ENCODE measurements at places on chromosomes 4 and X. TPM values are rescaled to one million over a fixed set of nuclear protein-coding genes. Genes with fewer than 3 reads are reported as not detected.

DNA sequence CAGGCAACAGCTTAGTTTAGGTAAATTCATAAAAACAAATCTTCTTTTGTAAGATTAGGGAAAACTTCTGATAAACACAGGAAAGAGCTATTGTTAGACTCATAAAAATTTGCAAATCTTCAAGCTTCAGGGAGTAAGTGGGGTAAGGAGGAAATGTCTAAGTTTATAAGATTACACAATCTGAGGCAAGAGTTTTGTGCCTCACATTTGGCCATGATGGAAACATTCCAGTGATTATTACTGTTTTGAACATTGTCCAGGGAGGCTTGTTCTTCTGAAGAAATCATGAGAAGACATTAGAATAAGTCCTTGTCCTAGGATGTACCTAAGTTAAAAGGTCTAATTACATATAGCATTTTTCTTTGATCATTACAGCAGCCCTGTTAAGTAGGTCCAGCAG is 72.8 kb downstream of the MAOB start:
- no peak for DNase-seq

DNA sequence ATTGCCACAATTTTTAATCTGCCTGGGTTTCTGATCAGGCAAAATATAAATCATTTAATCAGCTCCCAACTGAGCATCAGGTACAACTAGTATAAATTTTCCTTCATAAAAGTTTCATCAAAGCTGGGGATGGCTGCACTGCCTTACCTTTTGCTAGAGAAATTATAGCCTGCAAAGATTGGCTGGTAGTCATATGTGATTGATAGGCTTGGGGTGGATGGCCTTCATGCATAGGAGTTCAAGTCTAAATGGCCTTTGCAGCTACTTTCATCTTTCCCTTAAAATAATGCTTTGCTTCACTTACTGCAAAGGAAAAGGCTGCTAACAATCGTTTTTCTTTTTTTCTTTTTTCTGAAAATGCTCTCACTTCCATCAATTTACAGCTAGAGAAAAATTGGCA is 739.7 kb downstream of the CENPC start:
- no peak for DNase-seq

- DNase-seq: no peak
Observed at GRCh38 chr4:132540268-132540667, 608.8 kb upstream of the PCDH10 start.

The MGAT4D gene
- not detected for total RNA-seq

The CC2D2A gene
- 9.0 TPM for total RNA-seq

DNA sequence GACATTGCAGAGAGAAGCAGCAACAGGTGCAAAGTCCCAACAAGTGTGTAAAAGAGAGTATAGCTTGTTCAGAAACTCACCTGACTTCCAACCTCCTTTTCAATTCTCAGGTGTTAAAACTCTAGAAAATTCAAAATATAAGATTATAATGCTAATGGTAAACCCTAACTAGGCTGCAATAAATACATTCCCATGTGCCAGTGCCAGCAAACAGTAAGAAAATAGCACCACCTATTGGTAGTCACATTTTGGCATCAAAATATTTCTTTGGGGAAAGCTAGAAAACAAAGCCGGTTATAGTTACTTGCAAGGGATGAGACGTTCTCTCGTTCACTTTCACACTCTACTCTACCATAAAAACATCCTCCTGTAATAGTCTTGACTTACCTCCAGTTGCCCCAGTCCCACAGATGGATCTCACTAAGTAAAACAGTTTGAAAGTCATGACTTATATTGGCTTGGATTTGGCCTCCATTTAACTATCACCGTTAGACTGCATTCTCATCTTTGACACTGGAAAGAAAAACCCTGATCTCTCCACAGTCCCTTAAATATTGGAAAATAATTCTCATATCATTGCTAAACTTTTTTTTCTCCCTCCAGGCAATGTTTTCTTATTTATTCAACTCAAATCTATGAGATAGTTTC is 9.6 kb downstream of the BMP3 start:
- no peak for DNase-seq

GRCh38 chr4:16836324-16836723 is 62.1 kb downstream of the LDB2 start:
- no peak for DNase-seq

The MAGED4 gene
- 0.23 TPM for total RNA-seq

DNA sequence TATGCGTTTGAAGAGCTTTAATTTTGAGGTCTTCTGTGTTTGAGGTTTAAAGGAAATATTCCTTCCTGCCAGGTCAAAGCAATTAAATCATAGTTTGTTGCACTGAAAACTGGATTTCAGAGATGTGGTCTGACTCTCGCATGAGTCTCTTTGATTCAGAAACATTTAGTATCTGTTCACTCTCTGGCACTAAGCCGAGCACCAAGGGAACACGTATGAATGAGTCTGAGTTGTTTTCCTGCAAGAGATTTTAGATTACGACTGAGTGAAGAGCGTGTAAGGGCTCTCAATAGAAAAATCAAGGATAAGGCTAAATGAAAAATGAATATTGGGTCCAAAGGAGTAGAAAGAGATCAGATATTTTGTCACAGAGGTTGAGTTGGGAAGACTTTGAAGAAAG is 875.4 kb upstream of the PRKX start:
- no peak for DNase-seq

- DNase-seq: no peak
Observed at GRCh38 chr4:48565362-48566033, 75.4 kb downstream of the ZAR1 start.

The CENPVL1 gene
- not detected for total RNA-seq

GRCh38 chrX:130079824-130080406 is 30.4 kb downstream of the ELF4 start:
- DNase-seq: no peak

All from esophagus squamous epithelium (tissue), 5 donors.